Osteoblast (primary cell): ENCODE measurements at places on chromosomes 16 and 17.

GRCh38 chr16:69320740-69321073 lies 9.6 kb downstream of the VPS4A start:
- no peak for DNase-seq

GRCh38 chr17:21705021-21705601 lies 12.8 kb downstream of the KCNJ18 start:
- DNase-seq, result peak; percentile 44

DNA sequence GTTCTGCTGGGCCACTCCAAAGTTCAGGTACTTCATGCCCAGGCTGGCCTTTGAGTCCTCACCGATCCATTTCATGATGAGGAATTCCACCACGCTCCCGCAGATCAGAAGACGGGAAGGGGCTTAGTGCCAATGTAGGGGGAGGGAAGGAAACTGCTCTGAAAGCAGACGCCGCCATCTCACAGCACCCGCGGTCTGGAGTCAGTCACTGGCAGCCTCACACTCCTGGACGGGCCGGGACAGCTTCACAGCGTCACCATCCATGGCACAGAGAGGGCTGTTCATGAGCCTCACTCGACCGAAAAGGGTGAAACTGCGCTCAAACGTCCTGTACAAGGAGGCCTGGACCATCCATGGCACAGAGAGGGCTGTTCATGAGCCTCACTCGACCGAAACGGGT lies 62.0 kb downstream of the RPH3AL start:
- no peak for DNase-seq

DNA sequence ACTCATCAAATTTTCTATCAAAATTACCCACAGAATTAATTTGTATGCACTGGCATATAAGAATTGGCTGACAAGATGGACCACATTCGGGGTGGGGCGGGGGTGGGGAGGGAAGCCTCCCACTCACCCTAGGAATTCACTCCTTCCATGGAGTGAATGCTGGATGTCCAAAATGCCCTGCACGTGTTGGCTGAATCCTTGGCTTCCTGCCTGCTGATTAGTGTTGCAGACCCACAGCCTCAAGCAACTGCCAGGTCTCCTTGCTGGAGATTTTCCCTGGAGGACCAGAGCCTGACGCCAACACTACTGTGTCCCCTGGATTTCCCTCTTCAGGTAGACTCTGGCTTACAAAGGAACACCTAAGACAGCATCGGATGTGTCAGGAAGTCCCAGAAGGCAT lies 575.7 kb upstream of the CDH11 start:
- no peak for DNase-seq

GRCh38 chr17:1786708-1787107 lies 24.8 kb downstream of the SERPINF1 start:
- no peak for DNase-seq

DNA sequence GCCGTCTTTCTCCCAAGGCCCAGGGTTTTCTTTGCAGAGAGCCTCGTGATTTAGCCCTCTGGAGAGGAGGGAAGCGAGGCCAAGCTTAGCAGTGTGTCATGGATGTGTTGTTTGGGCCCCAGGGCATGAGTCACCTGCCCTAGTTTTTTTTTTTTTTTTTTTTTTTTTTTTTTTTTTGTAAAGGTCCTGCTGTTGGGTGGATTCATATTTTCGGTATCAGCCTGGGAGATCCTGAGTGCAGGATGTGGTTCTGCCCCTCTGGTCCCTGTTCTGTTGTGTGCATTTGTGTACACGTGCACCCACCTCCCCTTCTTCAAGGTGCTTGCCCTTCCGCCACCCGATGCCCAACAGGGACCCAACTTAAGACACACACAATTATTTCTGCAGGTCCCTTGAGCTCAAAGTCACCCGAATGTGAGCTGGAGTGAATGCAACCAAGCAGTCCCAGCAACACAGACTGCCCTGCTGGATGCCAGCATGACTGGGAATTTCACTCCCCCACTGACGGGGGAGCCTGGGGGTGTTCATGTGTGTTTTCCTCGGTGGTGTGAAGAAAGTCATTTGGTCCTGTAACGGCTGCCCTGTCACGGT lies 265.8 kb upstream of the TNRC6C start:
- peak; percentile 95 for DNase-seq

DNA sequence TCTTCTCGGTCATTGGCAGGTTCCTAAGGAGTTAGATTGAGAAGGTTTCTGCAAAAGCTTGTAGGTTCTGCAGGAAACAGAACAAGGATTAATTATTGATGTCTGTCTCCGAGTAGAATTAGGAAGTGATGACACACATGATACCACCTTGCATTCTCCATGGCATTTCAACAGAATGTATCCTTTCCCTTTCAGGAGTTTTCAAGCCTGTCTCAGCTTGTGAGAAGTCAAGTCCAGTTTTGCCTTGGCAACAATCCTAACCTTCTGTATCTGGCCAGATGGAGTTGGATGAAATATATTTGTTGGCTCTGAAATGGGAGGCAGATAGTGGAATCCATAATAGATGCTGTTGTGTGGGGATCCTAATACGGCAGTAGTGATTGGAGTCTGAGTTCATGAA lies 235.5 kb downstream of the SHISA9 start:
- no peak for DNase-seq

- DNase-seq, result peak; percentile 67
Measured at GRCh38 chr16:81366316-81366932, 51.7 kb downstream of the GAN start.

- DNase-seq, result no peak
Measured at GRCh38 chr16:12959072-12959471, 57.7 kb downstream of the SHISA9 start.

GRCh38 chr17:81517339-81518112 lies 4.9 kb upstream of the ACTG1 start:
- DNase-seq, result peak; percentile 95

- DNase-seq, result no peak
Measured at GRCh38 chr17:72953621-72954020, 138.9 kb downstream of the SLC39A11 start.
